Panc1 (cell line): ENCODE measurements at places on chromosomes 4 and X. TPM values are rescaled to one million over a fixed set of nuclear protein-coding genes. Genes with fewer than 3 reads are reported as not detected.
A peak's percentile ranks its signal among the peaks of the same experiment; 100 is the strongest.

DNA sequence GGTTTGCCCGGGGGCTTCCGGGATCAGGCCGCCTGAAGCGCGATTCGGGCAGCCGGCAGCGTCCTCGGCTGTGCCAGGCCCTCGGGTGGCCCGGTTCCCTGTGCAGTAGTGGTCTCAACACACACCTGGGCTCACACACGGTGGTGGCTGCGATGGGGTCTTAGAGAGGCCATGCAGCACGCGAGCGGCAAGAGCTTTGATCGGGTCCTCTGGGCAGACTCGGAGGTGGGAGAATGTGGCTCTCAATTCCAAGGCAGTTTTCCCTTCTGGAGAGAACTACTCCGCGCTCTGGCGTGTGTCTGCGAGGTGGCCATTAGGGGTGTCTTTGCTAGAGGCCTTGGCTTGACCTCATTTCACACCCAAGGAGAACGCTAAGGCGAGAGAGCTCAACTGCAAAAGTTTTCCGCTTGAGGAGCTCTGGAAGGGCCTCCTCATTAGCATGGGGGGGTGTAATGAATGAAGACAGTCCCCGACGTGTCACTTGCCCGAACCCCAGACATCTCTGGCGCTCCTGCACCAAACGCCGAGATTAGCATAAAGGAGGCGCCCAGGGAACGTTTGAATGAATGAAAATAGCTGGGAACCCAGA is 771 bp upstream of the RBPJ start:
- no peak for DNase-seq

DNA sequence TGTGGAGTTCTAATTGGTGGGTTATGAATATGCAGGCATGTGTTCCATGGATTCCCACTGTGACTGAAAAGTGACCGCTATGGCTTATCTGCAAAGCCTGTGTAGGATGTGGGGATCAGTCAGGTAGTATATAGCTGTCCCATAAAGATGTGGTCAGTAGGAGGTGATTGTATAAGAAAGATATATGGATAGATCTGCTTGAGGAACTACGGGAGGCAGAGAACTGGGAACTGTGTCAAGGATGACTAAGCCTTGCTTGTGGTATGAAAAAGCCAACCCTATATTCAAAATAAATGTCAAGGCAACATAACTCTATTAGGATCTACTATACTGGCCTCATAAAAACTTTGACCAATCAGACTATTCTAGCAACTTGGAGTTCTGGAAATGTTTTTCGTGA is 185.2 kb downstream of the KLHL4 start:
- DNase-seq: no peak

GRCh38 chrX:12988797-12989196 is 13.9 kb downstream of the TMSB4X start:
- no peak for DNase-seq

DNA sequence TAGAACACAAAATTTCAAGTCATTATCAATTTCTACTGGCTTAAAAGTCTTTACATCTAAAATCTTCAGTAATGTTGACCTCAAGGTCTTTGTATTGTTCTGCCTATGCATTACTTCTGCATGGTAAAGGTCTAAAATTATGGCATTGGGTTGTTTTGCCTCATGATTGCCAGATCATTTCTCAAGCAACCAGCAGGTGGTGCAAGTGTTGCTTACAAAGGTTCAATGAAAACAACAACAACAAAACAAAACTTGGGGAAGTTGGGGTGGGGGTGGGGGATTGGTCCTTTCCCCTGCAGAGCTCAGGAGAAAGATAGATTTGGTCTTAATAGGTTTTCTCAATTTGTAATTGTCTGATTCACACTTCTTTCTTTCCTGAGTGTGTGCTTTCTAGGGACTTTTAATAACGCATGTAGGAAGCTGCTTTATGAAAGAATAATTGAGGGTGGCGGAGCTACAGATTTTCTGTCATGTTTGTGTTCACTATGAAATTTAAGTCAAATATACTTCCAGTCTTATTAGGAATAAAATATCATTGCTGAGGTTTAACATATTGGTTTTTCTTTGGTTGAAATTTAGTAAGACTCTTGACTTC is 145.1 kb downstream of the COL4A5 start:
- peak; percentile 12 for DNase-seq

- no peak for DNase-seq
These were observed 1.8 kb downstream of the LIMCH1 start for GRCh38 chr4:41539711-41540110.

ASMTL gene
- 16.5 TPM for total RNA-seq

ADH7 gene
- not detected for total RNA-seq

CYLC1 gene
- not detected for total RNA-seq

- no peak for DNase-seq
These were observed 458.0 kb upstream of the NWD2 start for GRCh38 chr4:36786519-36786918.

DNA sequence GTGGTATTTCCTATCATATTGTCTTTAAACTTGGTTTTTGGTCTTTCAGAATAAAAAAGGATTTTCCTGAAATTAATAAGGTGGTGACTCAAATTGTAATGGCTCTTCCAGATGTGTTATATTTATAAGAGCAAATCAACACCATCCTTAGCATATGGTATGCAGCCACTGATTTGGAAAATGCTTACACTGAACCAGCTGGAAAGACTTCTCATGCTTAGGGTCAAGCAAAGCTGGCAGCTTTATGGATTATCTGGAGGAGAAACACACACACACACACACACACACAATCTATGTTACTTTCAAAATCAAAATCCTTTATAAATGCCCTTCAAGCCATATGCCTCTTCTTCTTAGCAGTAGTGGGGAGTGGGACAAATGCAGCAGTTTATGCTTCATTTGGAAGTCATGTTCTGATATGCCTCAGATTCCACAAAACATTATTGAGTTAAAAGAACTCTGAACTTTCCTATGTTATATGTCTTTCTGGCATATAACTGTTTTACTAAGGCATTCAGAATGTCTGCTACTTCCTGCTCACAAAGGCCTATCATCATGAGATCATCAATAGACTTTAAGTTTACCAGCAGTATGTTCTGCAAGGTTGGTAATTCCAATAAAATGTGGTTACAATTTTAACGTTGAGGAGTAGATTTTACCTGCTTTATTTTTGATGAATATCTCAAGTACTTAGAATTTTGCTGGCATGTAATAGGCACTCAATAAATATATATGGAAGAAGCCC is 72.9 kb upstream of the PRDM5 start:
- DNase-seq: no peak
